ENCODE measurements at places on chromosomes 12 and 14.

DNA sequence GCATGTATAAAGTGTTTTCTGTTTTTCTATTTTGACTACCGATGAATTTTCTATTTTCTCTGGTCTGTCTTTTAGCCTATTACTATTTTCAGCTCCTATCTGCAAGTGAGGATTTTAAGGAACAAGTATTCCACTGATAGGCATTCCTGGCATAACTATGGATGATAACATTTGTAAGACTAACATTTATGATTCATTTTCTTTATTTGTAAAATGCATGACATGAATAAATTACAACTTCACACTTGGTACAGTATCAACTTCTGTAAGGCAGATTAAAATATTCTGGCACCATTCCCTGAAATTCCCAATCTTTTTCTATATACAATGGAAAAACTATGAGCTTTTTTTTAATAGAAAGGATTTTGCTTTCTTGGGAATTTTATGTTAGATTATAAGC, 121.0 kb upstream of the GARIN2 start:
- no peak for DNase-seq

DNA sequence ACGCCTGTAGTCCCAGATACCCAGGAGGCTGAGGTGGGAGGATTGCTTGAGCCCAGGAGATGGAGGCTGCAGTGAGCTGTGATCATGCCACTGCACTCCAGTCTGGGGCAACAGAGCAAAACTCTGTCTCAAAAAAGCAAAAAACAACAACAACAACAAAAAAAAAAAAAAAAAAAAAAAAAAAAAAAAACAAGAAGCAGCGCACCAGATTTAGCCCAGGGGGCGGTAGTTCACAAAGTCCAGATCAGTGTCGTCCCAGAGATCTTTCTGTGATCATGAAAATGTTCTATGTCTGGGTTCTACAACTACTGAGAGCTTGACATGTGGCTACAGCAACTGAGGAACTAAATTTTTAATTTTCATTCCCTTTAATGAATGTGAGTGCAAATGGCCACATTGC, 27.4 kb downstream of the OAS2 start:
- no peak for DNase-seq

DNA sequence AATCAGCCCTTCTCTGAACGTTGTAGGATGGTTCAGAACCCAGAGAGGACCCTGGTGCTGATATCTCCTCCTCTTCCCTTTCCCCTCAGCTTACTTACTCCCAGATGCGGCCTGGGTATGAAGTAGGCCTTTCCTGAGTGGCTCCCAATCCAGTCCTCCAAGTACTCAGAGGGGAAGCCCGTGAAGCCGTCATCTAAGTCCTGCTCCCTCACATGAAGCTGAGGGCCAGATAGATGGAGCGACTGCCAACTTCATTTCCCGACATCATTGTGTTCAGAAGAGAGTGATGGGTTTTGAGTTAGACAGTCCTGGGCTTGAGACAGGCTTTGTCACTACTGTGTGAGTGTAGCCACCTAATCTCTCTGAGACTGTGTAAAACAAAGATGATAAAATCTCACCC, 2.7 kb downstream of the APOLD1 start:
- no peak for DNase-seq

- DNase-seq: no peak
Measured at GRCh38 chr12:109193896-109194295, 77.5 kb downstream of the ACACB start.

DNA sequence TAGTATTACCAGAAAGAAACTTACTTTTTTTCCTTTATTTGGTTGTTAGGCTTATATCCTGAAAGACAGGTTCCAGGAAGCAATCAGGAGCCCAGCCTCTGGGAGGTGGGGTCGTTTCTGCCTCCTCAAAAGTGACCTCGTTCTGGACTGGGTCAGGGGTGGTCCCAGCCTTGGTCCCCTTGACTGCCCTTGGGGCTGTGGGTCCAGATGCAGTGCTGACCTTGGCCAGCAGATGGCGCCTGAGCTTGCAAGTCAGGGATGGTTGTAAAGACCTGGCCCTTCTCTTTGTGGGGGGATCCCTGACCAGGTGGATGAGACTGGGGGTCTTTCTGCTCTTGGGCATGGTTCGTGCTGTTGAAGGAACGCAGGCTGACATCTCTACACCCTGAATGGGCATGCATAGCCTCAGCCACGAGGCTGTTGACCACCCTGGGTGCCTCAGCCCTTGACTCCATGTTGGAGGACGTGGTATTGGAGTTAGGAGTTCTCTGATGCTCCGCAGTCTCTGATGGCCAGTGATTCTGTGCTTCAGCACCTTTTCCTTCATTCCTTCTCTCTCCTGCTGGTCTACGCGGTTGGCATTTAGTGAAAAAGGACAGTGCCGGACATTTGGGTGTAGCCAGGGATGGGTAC, 62.4 kb downstream of the ADCK1 start:
- DNase-seq: peak; percentile 66

GRCh38 chr12:89636776-89637160, 71.9 kb downstream of the ATP2B1 start:
- no peak for DNase-seq

DNA sequence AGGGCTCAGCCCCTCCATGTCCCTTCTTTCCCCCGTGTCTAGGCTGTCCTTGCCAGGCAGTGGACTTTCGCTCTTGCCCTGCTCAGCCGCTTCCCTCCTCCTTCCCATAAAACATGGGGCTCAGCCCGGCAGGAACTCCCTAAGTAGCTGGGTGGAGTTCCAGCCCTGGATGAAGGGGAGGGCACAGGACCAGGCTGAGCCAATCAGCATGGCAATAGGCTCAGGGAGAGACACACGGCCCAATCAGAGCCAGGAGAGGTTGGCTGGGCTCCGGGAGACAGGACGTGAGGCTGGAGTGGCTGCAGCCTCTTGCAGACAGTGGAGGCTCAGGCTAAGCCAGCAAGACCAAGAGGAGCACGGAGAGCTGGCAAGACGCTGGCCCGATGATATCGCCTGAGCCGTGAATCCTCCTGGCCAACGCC, 54.3 kb downstream of the GALNT9 start:
- DNase-seq: no peak

DNA sequence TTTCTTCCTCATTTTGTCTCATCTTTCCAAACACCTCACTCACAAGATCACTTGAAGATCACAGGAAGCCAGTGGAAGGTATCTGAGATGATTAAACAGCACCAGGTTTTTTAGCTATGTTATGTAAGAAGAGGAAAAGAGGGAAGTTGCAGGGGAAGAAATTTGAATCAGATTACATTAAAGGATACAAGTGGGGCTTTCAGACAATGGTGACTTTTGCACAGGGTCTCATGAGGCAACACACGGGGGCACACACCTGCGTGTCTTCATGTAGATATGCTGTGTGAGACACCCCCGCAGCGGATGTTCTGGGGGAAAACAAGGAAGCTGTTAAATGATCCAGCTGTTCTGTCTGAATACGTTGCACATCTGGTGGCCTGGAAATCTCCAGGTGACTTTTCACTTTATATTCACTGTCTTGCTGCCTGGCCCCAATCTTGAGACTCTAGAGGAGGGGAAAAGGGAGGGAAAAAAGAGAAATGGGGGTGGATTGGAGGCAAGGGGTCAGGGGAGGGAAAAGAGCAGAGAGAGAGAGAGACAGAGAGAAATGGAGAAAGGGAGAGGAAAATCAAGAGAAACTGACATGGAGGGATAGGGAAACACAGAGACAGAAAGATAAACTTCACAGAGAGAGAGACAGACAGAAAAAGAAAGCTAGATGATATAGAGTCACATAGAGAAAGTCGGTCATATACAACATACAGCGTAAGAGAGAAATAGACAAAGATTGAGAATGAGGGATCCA, 36.3 kb upstream of the PPP1CC start:
- DNase-seq: no peak
